Right lobe of liver (tissue), 6 donors: ENCODE measurements at places on chromosomes 4 and X. TPM values are rescaled to one million over a fixed set of nuclear protein-coding genes. Genes with fewer than 3 reads are reported as not detected.

The GPR82 gene
- total RNA-seq, result 0.12 TPM

The SLITRK2 gene
- 0.23 TPM for total RNA-seq

The MAGEE1 gene
- 0.15 TPM for total RNA-seq

The PNMA3 gene
- 0.74 TPM for total RNA-seq

The TLL1 gene
- 0.25 TPM for total RNA-seq

The ETDB gene
- not detected for total RNA-seq

The SMARCA1 gene
- total RNA-seq, result 24.2 TPM

The ETDC gene
- not detected for total RNA-seq

The DIPK2B gene
- total RNA-seq, result 0.15 TPM

The SPATA4 gene
- total RNA-seq, result not detected

The KLF8 gene
- total RNA-seq, result 0.60 TPM

The HSFX1 gene
- total RNA-seq, result 1.1 TPM

The REPS2 gene
- total RNA-seq, result 15.3 TPM

The USP51 gene
- not detected for total RNA-seq

The WWC2 gene
- 48.9 TPM for total RNA-seq

The EPGN gene
- not detected for total RNA-seq
